ENCODE measurements at places on chromosomes 6 and 20. TPM values are rescaled to one million over a fixed set of nuclear protein-coding genes. Genes with fewer than 3 reads are reported as not detected.

GRCh38 chr6:38012573-38012972, 193.0 kb downstream of the ZFAND3 start:
- no peak for DNase-seq

GRCh38 chr20:31674895-31675827, 37.4 kb downstream of the COX4I2 start:
- DNase-seq, result peak; percentile 89

- DNase-seq, result no peak
Measured at GRCh38 chr20:53559816-53560215, 33.8 kb downstream of the ZNF217 start.

DNA sequence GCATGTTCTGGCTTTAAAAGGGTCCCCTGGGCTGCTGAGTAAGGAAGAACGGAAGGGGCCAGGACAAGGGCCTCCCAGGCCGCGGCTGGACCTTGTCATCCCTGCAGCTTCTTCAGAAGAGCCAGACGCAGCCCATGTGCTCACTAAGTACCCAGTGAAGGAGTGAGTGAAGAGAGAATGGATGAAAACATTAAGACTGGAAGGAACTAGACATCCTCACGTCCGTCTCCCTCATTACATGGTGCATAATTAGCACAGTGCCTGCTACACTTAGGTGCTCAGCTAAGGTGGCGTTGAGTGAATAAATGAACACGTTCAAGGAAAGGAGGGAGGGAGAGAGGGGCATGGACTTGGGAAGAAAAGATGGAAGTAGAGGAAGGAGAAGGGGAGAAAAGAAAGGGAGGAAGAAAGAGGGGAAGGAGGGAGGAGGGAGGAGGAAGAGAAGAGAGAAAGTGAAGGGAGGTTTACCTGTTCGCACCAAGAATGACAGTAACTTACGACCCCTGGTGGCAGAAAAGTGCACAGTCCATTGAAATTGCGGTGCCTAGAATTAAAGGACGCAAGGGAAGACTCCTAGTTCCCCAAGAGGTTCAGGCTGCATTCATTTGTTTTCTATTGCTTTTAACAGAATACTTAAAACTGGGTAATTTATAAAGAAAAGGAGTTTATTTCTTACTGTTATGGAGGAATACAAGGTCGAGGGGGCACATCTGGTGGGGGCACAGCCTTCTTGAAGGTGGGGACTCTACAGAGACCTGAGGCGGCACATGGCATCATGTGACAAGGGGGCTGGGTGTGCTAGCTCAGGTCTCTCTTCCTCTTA, 8.0 kb downstream of the TP53RK start:
- DNase-seq, result no peak

SLC24A3 gene
- 20.4 TPM for total RNA-seq
